Stimulated activated CD8-positive, alpha-beta memory T cell treated with anti-CD3 and anti-CD28 coated beads, Interleukin-7, amount 100 ng/mL, for 1 hour (primary cell): ENCODE measurements at places on chromosomes 11 and 22.

GRCh38 chr22:29907753-29908515 lies 25.0 kb downstream of the MTMR3 start:
- no peak for DNase-seq

GRCh38 chr22:40668611-40669411 lies 10.5 kb upstream of the MCHR1 start:
- DNase-seq = no peak

GRCh38 chr22:47601666-47602065 lies 839.2 kb downstream of the TBC1D22A start:
- DNase-seq = no peak

DNA sequence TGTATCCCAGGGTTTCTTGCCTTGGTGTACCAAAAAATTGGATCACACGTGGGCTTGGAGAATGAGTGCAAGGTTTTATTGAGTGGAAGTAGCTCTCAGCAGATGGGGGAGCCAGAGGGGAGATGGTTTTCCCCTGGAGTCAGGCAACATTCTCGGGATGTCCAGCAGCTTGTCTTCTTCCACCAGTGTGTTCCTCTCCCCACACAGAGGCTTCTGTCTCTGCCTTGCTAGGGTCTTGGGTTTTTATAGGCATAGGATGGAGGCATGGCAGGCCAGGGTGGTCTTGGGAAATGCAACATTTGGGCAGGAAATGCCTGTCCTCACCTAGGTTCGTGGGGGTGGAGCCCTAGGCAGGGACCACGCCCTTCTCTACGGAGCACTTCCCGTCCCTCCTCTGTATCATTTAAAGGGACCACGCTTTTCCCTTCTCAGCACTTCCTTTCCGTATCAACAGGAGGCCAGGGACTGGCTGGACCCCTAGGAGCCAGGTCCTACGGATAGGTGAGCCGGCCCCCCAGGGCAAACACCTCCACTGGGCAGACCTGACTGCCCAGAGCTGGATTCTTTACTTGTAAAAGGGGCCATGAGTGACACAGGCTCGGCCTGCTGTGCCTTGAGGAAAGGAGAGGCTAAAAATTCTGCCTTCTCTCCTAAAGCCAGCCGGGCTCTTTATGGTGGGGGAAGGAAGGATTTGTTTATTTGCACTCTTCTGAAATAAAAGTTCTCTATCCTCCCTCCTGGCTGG lies 55.3 kb upstream of the CCDC188 start:
- DNase-seq = peak; percentile 33

DNA sequence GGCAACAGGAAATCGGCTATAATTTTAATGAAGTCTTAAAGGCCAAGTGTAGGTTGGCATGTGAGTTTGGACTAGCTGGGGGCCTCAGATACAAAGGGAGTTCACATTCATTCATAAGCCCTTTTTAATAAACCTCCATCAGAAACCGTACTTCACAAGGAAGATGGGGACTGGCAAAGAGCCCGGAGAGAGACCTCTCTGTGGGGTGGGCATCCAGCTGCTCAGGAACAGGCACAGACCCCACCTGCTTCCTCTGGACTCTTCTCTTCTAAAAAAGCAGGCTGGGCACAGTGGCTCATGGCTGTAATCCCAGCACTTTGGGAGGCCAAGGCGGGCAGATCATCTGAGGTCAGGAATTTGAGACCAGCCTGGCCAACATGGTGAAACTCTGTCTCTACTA lies 3.9 kb upstream of the ARFGAP3 start:
- DNase-seq = no peak

- DNase-seq = no peak
Measured at GRCh38 chr11:83278351-83278750, 7.8 kb downstream of the CCDC90B start.
